ENCODE measurements at places on chromosomes 1 and 21. TPM values are rescaled to one million over a fixed set of nuclear protein-coding genes. Genes with fewer than 3 reads are reported as not detected.

Gene COL6A1
- 184 TPM for total RNA-seq

Gene CD1D
- not detected for total RNA-seq

DNA sequence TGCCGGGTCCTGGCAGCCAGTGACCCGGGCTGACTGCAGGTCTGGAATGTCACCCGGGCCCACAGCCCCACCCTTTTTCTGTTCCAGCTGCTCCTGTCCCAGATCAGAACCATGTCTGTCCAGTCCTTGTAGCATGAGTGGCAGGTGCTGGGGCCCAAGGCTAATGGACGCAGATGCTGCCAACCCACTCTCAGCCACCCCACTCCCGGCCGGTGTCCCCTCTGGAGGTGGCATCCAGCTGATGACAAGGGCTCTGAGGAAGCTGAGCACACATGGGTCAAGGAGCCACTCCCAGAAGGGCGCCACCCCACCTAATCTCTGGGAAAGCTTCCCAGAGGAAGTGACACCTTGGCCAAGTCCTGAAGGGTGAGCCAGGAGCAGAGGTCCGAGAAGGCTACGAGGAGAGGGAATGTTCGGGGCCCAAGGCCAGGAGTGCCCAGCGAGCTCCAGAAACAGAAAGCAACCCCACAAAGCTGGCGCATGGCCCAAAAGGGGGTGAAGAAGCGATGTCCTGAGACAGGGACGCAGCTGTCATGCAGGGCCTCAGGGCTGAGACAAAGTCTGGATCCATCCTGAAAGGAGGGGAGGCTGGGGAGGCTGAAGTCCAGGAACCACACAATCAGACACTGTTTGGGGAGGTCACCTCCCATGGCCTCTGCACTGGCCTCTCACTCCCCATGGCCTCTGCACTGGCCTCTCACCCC, 39.5 kb downstream of the ACOT7 start:
- peak; percentile 13 for ATAC-seq

Gene LDLRAD1
- total RNA-seq, result 0.34 TPM

Gene KIF14
- 15.9 TPM for total RNA-seq
